H4 (cell line): ENCODE measurements at places on chromosomes 3 and 15.
A peak's percentile ranks its signal among the peaks of the same experiment; 100 is the strongest.

- DNase-seq = no peak
Observed at GRCh38 chr3:61848885-61849284, 287.5 kb downstream of the PTPRG start.

DNA sequence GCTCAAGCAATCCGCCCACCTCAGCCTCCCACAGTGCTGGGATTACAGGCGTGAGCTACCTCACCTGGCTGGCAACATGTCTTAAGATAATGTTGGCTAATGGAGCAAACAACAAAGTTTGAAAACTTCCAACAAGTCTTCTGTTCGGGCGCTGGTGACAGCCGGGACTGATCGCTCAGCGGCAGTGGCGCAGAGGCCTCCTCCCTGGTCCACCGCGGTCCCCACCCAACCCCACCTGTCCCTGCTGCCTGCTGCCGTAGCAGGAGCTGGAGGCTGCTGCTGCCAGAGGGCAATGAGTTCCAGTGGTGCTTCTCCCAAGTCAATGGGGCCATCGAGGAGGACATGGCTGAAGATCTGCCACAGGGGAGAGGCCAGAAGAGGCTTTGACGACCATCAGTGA lies 12.1 kb downstream of the DLEC1 start:
- no peak for DNase-seq

DNA sequence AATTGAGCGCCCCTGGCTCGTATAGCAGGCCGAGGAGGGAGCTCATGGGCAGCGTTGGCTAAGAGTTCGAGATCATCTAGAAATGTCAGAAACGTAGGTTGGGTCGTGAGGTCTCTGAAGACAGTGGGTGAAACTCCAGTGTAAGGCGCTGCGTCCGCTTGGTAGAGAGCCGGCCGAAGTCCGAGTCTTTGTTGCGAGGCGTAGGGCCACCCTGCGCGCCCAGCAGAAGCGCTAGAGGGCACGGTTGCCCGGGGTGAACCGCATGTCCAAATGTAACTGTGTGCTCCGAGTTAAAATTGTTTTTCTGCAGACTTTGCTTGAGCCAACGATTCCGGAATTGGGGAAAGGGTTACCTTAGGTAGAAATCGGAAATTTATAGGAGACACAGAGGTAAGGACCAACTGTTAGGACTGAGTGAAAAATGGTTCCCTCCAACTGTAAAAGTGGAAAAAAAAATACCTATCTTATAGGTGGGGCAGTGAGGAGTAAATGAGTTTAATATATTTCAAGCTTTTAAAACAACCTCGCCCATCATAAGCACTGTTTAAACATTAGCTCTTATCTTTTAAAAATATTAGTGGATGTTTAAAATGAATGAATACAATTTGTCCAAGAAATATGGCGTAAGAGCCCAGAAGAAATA lies 993 bp upstream of the SIAH2 start:
- peak; percentile 65 for DNase-seq

- no peak for DNase-seq
Observed at GRCh38 chr3:154123906-154124305, 2.7 kb downstream of the ARHGEF26 start.

DNA sequence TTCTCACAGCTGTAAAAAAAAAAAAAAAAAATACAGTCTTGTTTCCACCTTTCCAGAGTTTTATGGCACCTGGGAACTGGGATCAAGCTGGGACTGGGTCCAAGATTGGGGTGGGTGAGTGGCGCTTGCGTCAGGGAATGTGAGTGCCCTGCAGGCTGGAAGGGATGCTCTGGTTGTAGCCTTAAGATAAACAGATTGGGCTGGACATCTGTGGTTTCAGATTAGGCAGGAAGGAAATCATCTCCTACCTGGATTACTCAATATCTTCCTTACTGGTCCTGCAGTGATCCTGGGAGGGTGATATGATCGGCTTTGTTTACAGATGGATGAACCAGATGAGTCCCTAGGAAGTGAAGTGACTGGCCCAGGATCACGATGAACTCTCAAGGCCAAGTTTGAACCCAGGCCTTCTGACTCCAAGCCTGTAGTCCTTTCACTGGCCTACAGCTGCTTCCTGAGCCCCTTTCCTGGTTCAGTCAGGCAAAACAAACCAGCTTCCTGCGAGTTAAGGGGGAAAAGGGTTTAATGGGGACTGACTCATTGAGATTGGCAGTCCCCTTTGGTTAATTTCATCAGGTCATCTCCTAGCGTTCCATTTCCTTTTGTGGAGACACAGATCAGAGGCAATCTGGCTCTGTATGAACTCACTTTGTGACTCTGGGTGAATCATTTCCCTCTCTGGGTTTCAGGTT lies 179.8 kb downstream of the THSD4 start:
- peak; percentile 94 for DNase-seq
